ENCODE measurements at places on chromosomes 12 and 14.

GRCh38 chr12:68225576-68226476 lies at the start of gene IL26:
TSS of gene IL26 (minus strand) at chr12:68225810. CDS start at chr12:68225756, 54 bp downstream.
- no peak for DNase-seq

DNA sequence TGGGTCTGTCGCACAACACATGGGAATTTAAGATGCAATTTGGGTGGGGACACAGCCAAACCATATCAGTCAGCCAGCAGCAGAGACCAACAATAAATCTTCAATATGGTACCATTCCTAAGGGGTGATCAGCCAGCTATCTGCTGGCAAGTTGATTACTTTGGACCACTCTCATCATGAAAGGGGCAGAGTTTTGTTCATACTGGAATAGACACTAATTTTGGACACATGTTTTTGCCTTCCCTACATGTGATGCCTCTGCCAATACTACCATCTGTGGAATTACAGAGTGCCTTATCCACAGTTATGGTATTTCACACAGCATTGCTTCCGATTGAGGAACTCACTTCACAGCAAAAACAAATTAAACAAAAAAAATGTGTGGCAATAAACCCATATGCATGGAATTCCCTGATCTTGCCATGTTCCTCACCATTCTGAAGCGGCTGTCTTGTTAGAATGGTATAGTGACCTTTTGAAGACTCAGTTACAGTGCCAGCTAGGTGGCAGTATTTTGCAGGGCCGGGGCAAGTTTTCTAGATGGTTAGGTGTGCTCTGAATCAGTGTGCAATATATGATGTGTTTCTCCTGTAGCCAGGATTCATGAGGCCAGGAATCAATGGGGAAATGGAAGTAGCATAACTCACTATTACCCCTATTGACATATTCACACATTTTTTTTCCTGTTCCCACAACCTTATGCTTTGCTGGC lies 179.0 kb upstream of the IGF1 start:
- DNase-seq, result no peak

DNA sequence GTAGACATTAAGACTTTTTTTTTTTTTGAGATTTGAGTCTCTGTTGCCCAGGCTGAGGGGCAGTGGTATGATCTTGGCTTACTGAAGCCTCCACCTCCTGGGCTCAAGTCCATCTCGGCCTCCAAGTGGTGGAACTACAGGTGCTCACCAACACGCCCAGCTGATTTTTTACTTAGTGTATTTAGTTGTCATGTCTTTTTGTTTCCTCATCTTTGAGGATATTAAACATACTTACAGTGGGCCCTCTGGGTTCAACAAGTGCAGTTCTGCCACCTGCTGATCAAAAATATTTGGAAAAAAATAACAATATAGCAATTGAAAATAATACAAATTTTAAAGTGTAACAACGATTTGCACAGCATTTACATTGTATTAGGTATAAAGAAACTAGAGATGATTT lies 4.4 kb upstream of the B4GALNT1 start:
- DNase-seq, result no peak

GRCh38 chr12:11324426-11324825 lies 14.2 kb upstream of the PRB4 start:
- no peak for DNase-seq

GRCh38 chr12:75759842-75760572 lies 248.6 kb upstream of the KRR1 start:
- DNase-seq, result no peak

DNA sequence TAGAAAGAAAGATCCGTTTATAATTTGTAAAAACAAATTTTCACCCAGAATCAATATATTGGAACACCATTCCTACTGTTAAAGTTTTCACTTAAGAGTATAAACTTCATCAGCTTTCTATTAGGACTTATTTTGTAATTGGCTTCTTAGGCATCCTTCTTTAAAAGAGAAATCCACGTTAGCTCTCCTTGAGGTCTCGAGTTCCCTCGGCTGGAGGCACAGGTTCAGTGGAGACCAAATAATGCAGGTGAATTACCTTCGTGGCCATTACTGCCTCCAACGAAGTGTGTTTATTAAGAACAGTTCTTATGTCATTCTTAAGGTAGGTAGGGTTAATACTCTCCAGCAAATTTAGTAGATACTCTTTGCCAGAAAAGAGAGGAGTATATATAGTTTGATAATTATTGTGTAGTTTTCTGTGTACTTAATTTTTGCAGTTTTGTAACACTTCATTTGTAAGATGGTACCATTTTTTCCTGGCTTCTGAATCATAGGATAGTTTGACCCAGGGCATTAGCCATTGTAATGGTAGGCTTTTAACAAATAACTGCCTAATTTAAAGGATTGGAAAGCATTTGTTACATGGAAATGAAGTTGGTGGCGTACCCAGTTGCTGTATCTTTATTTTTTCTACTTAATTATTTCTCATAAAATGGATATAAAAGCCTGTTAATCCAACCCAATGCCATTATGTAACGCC lies 2.2 kb downstream of the CALM1 start:
- DNase-seq, result no peak

DNA sequence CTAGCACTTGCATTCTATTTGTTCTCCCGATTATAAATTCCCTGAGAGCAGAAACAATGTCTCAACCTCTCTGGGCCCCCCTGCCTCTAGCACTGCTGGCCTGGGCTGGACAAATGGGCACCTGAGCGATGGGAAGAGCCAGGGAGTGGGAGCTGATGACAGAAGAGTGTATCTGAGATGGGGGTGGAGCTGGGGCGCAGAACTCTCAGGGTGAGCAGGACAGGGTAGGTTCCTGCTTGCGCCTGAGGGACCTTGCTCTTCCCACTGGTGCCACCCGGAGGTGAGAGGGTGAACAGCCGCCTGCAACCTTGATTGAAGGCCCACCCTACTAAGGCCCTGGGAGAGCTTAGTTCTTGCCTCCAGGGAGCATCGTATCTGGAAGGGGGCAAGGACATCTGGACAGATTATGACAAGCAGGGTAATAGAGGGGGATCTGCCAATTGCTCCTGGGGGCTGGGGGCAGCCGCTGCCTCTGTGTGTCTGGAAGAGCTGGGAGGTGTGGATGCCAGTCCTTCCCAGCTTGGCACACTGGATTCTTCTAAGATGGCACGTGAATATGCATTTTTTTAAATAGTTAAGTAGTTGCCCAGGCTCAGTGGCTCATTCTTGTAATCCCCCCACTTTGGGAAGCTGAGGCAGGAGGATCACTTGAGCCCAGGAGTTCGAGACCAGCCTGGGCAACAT lies 43.0 kb upstream of the TSPAN9 start:
- peak; percentile 40 for DNase-seq
